Testis (tissue), 5 donors: ENCODE measurements at places on chromosomes 13 and 19. TPM values are rescaled to one million over a fixed set of nuclear protein-coding genes. Genes with fewer than 3 reads are reported as not detected.

SPIB gene
- 1.1 TPM for total RNA-seq

RFPL4A gene
- total RNA-seq, result 0.31 TPM

DNA sequence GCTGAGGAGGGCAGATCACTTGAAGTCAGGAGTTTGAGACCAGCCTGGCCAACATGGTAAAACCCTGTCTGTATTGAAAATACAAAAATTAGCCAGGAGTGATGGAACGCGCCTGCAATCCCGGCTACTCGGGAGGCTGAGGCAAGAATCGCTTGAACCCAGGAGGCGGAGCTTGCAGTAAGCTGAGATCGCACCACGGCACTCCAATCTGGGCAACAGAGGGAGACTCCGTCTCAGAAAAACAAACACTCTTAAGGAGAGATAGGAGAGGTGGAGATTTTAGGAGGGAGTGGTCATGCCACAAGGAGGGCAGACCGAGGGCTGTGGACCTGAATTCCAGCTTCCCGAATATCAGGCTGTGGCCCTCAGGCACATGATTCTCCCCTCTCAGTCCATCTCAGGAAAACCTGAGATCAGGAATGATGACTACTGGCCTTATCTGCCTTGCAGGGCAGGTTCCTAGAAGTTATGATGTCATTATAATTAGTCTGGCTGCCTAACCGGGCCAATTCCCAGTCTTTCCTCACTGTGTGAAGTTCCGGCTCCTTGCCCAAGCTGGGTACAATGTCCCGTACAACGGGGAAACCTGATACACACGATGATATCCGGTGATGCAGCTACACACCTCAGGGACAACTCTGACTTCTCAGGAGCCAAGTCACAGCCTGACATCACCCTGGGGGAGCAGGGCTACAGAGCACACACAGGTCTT is 2.5 kb downstream of the SLC35E1 start:
- DNase-seq, result no peak
- H3K36me3 ChIP-seq, result no peaks in the 10 kb centered on the region
- peaks cover 7% of the 10 kb centered on the region for H3K4me1 ChIP-seq

DNA sequence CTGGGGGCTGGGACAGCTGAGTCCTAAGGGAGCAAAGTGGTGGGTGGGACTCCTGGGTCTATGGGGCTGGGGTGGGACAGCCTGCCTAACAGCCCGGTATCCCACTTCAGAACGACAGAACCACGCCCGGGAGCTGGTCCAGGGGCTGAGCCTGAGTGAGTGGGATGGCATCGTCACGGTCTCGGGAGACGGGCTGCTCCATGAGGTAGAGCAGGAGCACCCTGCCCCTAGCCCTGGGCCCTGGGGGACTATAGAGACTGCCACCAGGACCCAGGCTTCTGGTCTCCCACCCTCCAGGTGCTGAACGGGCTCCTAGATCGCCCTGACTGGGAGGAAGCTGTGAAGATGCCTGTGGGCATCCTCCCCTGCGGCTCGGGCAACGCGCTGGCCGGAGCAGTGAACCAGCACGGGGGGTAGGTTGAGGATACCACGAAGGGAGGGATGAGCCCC is 8.6 kb downstream of the SPHK2 start:
- no peak for DNase-seq
- no peaks in the 10 kb centered on the region for H3K36me3 ChIP-seq
- no peak overlapping the region for H3K27ac ChIP-seq
- H3K27me3 ChIP-seq, result no peaks in the 10 kb centered on the region

DNA sequence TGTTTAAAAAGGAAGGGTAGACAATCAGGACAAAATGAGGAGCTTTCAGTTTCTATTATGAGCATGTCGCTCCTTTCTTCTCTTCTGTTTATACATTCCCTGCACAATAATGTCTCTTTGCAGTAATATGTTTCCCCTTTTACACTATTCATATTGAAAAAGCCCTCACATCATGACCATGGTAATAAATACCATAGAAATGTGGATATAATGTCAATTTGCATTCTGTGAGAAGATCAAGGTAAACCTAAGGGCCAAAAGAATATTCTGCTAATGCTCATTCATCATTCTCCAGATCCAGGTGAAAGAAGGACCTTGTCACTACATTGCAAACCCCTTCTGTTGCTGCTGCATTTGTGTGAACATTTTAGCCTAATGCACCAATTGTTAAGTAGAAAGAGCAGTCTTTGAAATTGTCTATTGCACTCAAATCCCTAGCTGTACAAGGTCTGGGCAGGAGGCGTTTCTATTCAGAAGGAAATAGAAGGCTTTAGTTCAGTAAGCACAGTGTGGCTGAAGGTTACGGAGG is 117.6 kb upstream of the SOX21 start:
- H3K36me3 ChIP-seq, result no peaks in the 10 kb centered on the region
- no peaks in the 10 kb centered on the region for H3K4me1 ChIP-seq
- H3K27me3 ChIP-seq, result no peaks in the 10 kb centered on the region
- H3K4me3 ChIP-seq, result no peak overlapping the region
- no peak for DNase-seq

GRCh38 chr13:42762917-42763316 is 18.5 kb upstream of the FAM216B start:
- H3K4me1 ChIP-seq, result no peaks in the 10 kb centered on the region
- H3K27ac ChIP-seq, result no peak overlapping the region
- H3K27me3 ChIP-seq, result no peaks in the 10 kb centered on the region
- H3K4me3 ChIP-seq, result no peak overlapping the region

DNA sequence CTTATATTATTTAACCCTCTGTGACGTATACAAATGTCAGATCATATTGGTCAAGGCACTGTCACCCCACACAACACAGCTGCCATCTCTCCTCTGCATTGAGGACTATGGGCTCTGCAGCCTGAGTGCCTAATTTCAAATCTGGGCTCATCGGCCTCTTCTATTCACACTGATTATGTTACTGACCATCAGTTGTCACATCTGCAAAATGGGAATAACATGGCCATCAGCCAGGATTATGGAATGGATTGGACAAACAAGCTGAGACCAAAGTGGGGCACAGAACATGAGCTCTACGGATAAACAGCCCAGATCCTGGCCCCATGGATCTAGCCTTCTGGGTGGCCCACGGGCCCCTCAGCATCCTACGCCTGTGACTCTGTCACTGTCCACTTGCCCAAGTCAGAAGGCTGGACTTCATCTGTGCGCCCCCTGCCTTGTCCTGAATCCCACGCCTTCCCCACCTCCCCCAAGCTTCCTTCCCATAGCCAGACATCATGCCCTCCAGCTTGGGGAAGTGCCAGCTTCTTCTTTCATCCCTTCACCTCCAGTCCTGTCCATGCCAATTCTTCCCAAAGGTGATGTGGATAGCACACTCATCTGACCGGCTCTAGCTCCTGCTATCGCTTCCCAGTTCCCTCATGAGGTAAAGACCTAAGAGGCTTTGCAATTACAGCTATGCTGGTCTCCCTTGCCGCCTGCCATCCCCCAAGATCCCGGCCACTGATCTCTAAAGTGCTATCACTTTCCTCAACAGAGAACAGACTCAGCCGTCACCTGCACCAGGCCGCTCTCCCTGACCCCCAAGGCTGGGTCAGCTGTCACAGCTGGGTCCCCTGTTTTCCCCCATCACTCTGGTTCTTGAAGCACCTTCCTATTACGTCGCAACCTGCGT is 872 bp downstream of the FARSA start:
- peaks cover 13% of the 10 kb centered on the region for H3K4me1 ChIP-seq
- peak overlapping the region; percentile 96 for H3K4me3 ChIP-seq
- no peak for DNase-seq
- no peaks in the 10 kb centered on the region for H3K27me3 ChIP-seq

DNA sequence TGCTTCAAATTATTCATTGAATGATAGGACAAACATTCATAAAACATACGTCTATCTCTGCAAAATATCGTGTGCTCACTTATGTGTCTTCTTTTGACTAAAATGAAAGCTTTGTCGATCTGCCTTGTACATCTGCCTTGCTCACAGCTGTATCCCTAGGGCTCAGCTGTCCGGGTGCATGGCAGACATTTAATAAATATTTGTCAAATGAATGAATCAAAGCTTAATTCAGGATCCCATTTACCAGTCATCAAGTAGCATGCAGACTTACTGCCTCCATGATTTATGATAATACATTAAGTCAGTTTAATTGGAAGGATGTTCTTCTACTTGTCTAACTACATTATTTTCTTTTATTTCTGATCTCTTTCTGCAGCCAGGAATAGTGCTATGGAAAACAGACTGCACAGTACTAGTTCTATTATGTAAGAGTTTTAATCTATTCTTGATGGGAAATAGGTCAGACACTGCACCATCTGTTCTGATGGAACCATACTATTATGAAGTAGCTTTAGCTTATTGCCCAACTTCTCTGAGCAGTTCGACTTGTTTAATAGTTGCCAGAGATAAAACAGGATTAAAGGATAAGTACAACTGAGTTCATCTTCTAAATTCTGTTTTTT is 13.2 kb downstream of the SLC46A3 start:
- no peaks in the 10 kb centered on the region for H3K27me3 ChIP-seq
- H3K4me1 ChIP-seq, result no peaks in the 10 kb centered on the region
- H3K36me3 ChIP-seq, result no peaks in the 10 kb centered on the region

- H3K4me1 ChIP-seq, result no peaks in the 10 kb centered on the region
- no peaks in the 10 kb centered on the region for H3K36me3 ChIP-seq
- DNase-seq, result no peak
- H3K27ac ChIP-seq, result no peak overlapping the region
- no peak overlapping the region for H3K4me3 ChIP-seq
Measured at GRCh38 chr13:105798541-105798940, 736.9 kb downstream of the EFNB2 start.

- no peaks in the 10 kb centered on the region for H3K4me1 ChIP-seq
- H3K4me3 ChIP-seq, result no peak overlapping the region
- no peaks in the 10 kb centered on the region for H3K36me3 ChIP-seq
- H3K27me3 ChIP-seq, result no peaks in the 10 kb centered on the region
- H3K27ac ChIP-seq, result no peak overlapping the region
Measured at GRCh38 chr19:51079481-51080110, 3.1 kb downstream of the KLK14 start.

SRRM5 gene
- total RNA-seq, result 8.4 TPM

DNA sequence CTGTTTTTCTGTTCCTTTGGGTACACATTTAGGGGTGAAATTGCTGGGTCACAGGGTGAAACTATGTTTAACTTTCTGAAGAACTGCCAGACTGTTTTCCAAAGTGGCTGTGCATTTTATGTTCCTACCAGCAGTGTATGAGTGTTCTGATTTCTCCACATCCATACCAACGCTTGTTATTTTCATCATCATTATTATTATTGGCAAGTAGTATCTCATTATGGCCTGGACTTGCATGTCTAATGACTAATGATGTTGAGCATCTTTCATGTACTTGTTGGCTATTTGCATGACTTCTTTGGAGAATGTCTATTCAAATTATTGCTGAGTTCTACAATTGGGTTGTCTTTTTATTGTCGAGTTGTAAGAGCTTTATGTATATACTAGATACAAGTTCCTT is 321.8 kb upstream of the HTR2A start:
- no peak overlapping the region for H3K27ac ChIP-seq
- no peaks in the 10 kb centered on the region for H3K27me3 ChIP-seq
- no peak for DNase-seq
- H3K4me3 ChIP-seq, result no peak overlapping the region
- no peaks in the 10 kb centered on the region for H3K36me3 ChIP-seq
- H3K4me1 ChIP-seq, result no peaks in the 10 kb centered on the region

DNA sequence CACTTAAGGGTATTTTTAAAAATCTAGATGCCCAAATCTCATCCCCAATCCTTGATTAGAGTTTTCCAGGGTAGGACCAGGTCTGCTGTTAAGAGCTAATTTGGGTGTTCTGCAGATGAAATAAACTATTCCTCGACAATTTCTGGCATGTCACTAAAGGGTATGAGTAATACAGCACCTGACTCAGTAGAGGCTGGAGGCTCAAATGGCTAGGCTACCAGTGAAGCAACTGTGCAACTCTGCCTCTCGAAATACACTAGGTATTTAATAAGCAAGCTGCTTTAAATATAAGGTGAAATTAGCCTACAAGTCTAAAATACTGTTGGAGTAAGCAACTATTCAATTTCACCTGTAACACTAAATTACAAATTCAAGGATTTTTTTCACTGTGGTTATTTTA is 1.5 kb downstream of the RNF6 start:
- no peaks in the 10 kb centered on the region for H3K36me3 ChIP-seq
- no peaks in the 10 kb centered on the region for H3K27me3 ChIP-seq
- no peak overlapping the region for H3K27ac ChIP-seq
- peaks cover 8% of the 10 kb centered on the region for H3K4me1 ChIP-seq
- DNase-seq, result no peak
- H3K4me3 ChIP-seq, result peak overlapping the region; percentile 98

DNA sequence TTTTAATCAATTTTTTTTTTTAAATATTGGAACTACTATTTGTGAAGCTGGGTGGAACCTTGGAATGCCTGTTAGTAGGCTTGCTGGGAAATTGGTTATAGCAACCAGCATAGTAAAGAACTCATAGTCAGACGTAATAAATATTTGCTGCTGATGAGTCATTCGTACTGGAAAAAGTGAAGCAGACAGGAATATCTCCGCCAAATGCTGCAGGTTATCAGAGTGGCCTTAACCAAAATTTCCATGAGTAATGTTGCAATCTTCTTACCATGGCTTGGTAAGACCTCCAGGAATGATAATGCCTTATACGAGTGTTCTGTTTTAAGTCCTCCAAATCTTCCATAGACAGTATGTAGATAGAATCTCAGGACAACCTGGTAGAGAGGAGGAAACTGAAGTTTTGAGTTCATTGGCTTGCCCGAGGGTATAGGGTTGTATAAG is 34.2 kb downstream of the MBNL2 start:
- H3K36me3 ChIP-seq, result no peaks in the 10 kb centered on the region
- H3K4me3 ChIP-seq, result no peak overlapping the region
- H3K27ac ChIP-seq, result no peak overlapping the region
- no peak for DNase-seq
- H3K4me1 ChIP-seq, result peaks cover 17% of the 10 kb centered on the region
- H3K27me3 ChIP-seq, result no peaks in the 10 kb centered on the region

- no peaks in the 10 kb centered on the region for H3K36me3 ChIP-seq
- H3K4me3 ChIP-seq, result no peak overlapping the region
- no peak for DNase-seq
- H3K27ac ChIP-seq, result no peak overlapping the region
- no peaks in the 10 kb centered on the region for H3K27me3 ChIP-seq
- no peaks in the 10 kb centered on the region for H3K4me1 ChIP-seq
Measured at GRCh38 chr13:62483774-62484173, 1068.1 kb upstream of the PCDH20 start.

DNA sequence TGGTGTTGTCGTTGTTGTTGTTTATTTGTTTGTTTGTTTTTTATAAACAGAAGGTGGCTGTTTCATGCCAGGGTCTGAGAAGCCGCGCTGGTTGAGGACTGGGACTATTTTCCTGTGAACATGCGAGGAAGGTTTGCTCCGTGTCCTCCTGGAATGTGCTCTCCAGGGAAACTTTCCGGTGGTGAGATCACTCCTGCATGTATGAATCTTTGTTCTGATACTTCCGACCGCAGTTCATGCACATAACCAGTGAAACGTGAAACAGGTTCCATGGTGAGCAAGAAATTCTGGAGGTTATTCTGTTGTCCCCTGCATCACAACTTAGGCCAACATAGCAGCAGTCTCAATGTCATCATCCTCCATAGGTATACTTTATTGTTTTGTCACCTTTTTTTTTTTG is 187.6 kb upstream of the ARGLU1 start:
- no peak overlapping the region for H3K4me3 ChIP-seq
- no peaks in the 10 kb centered on the region for H3K4me1 ChIP-seq
- DNase-seq, result no peak
- no peaks in the 10 kb centered on the region for H3K27me3 ChIP-seq
- H3K27ac ChIP-seq, result no peak overlapping the region
- no peaks in the 10 kb centered on the region for H3K36me3 ChIP-seq

PBX4 gene
- total RNA-seq, result 28.3 TPM

GRCh38 chr19:43790587-43790986 is 9.8 kb upstream of the KCNN4 start:
- no peak overlapping the region for H3K27ac ChIP-seq
- H3K4me1 ChIP-seq, result no peaks in the 10 kb centered on the region
- H3K36me3 ChIP-seq, result no peaks in the 10 kb centered on the region
- H3K4me3 ChIP-seq, result no peak overlapping the region
- H3K27me3 ChIP-seq, result no peaks in the 10 kb centered on the region
